ENCODE measurements at places on chromosomes 16 and 17.

DNA sequence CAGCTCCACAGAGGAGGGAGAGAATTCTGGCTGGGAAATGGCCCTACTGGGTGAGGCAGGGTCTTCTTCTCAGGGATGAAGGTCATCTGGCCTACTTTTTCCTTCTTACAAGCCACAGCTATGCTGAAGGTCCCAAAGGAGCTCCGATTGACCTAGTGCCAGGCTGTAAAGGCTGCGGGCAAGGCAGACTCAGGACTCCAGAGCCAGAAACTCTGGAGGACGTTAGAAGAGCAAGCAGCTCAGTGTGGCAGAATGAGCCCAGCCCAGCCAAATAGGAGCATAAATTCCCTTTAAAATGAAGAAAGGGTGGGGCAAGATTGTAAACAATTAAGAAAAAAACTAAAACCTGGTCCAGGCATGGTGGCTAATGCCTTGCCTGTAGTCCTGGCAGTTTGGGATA lies 20.1 kb upstream of the CNOT1 start:
- DNase-seq, result no peak

- no peak for DNase-seq
These were observed 2.5 kb downstream of the C1QTNF8 start for GRCh38 chr16:1093284-1094123.

GRCh38 chr16:70572050-70572925 lies 48.7 kb downstream of the SF3B3 start:
- no peak for DNase-seq

DNA sequence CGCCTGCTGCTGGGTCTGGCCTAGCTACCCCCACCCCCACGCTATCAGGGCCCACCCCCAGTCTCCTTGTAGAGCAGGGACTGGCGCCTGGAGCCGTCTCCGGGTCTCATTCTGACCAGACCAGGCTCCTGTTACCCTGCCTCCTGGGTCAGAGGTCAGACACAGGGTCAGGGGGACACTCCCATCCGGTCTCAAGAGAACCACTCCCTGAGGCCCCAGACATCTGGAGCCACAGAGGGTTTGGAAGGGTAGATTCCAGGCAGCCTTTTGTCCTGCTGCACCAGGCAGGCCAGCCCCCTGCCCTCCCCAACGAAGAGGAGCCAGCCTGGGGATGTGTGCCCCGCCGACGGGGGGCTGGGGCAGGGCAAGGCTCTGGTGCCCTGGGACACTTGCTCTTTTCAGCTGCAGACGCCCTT lies 944 bp upstream of the WFIKKN1 start:
- no peak for DNase-seq

DNA sequence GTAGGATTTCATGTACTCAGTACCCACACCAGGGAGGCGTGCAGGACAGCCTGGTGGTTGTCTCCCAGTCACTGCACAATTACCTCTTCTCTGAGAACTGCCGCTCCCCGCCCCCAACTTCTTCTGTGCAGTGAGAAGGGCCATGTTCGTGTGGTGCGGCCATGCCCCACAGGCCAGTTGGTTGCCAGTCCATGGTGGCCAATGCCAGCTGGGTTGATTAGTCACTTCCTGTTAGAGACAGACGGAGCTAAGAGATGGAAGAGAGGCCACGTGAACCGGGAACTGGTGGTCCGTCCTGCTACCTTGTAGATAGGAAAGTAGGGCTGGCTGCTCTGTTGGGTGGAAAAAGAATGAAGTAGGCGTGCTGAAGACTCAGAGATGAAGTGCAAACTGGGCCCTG lies 206.5 kb downstream of the ABCC12 start:
- no peak for DNase-seq

DNA sequence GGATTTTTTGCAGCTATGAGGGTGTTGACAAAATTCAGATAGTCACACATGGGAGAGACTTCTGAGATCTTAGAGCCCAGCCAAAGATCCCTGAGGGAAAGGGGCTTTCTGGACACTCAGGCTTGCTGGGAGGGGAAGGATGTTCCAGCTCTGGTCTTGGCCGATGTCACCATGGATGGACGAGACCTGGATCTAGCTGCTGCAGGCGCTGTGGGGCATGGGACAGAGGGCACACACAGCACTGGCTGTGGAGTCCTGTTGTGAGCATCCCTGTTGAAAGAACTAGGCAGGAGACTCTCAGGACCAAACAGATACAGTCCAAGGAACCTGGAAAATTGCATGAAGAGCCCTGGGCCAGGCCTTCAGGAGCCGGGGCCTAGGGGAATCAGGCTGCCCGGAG lies 80.1 kb upstream of the SDK2 start:
- DNase-seq, result no peak

DNA sequence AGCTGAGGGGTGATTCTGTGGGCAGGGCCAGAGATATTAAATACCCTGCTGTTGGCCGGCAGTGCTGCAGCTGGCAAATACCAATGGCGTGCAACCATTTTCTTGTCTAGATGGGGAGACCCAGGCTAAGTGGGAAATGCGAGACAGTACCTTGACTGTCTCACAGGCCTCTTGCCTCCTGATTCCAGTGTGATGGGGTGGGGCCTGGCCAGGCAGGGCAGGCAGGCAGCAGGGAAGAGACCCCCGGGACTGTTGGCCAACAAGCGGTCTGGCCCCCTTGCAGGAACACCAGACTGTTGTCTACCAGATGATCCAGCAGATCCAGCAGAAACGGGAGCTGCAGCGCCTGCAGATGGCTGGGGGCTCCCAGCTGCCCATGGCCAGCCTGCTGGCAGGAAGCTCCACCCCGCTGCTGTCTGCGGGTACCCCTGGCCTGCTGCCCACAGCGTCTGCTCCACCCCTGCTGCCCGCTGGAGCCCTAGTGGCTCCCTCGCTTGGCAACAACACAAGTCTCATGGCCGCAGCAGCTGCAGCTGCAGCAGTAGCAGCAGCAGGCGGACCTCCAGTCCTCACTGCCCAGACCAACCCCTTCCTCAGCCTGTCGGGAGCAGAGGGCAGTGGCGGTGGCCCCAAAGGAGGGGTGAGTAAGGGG lies 5.7 kb upstream of the CISD3 start:
- DNase-seq, result no peak

- DNase-seq, result no peak
These were observed 22.5 kb upstream of the CCDC182 start for GRCh38 chr17:57767561-57767960.

DNA sequence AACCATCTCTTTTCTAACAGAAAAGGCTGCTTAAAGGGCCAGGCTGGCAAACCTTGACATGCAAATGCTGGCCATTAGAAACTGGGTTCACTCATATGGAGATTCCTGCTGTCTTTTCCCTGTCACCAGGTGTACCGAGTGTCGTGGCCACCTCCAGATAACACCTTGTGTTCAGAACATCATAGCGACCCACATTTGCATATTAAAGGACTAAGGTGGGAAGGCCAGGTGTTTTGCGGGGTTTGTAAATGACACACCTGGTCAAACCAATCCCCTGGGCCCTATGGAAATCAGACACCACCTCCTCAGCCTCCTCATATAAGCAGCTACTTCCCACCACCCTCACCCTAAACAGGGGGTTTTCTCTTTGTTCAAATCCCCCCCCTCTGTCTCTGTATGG lies 2.5 kb upstream of the AIPL1 start:
- no peak for DNase-seq

DNA sequence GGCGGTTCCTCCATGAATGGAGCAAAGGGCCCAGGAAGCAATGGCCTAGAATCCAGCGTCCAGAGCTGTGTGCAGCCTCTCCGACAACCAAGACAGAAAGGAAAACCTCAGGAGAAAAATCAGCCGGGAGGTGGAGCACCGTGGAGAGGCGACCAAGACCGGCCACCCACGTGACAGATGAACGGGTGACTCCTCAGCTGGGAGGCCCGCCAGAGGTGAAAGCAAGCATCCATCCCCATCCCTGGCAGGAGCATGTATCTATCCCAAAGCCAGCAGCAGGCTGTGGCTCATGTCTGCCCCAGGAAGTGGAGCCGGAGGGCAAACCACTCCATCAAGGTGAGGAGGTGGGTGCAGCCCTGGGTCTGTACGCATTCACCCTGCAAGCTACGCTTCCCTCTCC lies 52.1 kb downstream of the FOXL1 start:
- DNase-seq, result no peak

GRCh38 chr16:69930117-69930776 lies 20.9 kb upstream of the CLEC18A start:
- peak; percentile 13 for DNase-seq

DNA sequence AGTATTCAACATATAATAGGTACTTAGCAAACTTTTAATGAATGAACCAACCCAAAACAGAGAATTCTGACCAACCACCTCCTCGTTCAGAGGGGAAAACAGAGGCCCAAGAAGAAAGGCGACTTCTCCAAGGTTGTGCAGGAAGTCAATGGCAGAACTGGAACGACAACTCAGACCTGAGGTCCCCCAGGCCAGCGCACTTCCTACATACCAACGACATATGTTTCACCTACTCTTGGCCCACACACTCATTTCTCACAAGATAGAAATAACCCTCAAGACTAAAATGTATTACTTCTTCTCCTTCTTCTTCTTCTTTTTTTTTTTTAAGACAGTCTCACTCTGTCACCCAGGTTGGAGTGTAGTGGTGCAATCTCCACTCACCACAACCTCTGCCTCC lies 14.4 kb downstream of the CHCT1 start:
- DNase-seq, result no peak

DNA sequence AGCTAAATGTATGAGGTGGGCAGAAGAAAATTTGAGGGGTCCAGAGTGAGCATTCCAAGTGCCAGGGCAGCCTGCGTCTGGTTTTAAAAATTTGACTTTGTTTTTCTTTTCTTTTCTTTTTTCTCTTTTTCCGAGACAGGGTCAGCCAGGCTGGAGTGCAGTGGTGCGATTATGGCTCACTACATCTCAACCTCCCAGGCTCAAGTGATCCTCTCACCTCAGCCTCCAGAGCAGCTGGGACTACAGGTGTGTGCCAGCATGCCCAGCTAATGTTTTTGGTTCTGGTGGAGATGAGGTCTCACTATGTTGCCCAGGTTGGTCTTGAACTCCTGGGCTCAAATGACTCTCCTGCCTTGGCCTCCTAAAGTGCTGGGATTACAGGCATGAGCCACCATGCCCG lies 15.6 kb downstream of the SMPD3 start:
- DNase-seq, result no peak

DNA sequence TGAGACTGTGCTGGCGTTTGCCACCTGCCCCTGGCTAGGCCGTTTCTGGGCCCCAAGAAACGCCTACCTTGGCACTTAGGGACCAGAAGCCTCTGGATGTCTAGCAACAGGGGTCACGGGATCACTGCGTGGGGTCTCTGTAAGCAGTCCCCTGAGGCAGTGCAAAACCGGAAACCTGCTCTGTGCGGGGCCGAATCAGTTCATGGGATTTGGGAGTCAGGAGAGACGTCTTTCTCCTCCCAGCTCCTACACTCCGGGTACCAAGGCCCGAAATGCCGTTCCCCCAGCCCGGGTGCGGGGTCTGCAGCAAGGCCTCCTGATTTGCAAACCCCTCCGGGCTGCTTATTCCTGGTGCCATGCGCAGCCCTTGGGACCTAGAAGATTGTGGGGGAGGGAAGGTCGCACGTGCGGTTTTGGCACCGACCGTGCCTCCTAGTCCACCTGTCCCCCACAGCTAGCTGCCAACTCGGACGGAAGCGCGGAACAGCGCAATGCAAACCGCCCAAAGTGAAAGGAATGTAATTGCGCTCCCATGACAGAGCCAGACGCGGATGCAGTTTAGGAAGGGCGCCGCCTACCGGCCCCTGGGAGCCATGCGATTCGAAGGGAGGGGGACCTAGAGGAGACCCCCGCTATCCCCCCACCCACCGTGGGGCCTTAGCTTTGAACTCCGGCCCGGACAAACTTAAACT lies 6.5 kb downstream of the IRX5 start:
- DNase-seq, result no peak
